ENCODE measurements at places on chromosomes 13 and 19. TPM values are rescaled to one million over a fixed set of nuclear protein-coding genes. Genes with fewer than 3 reads are reported as not detected.
A peak's percentile ranks its signal among the peaks of the same experiment; 100 is the strongest.

GRCh38 chr19:46608581-46609345 lies 7.6 kb downstream of the CALM3 start:
- DNase-seq = no peak

DNA sequence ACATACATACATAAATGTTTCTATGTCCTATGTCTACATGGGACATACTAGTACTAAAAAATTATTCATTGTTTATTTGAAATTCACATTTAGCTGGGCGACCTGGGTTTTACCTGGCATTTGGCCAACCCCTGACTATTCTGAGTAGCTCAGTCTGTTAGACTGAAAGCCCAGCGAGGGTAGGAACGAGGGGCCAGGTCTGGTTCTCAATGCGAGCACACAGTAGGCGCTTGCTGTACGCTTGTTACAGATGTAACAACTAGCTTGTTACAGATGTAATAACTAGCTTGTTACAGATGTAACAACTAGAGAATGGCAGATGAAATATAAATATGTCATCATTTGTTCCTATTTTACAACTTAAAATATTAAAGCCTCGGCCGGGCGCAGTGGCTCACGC lies 920 bp upstream of the ANO8 start:
- DNase-seq = no peak

DNA sequence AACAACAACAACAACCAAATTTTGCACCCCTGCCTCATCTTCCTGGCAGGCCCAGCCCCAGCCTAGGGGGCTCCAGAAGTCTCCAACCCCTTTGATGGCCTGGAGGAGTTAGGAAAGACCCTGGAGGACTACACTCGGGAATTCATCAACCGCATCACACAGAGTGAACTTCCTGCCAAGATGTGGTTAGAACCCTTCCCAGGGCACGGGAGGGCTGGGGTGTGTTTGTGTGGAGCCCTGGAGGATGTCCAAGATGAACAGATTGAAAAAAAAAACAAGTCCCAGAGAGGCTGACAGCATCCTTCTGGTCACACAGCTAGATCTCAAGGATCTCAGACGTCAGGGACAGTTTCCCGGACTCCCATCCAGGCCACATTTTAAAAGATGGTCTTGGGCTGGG lies 13.3 kb downstream of the APOC1 start:
- DNase-seq = no peak

DNA sequence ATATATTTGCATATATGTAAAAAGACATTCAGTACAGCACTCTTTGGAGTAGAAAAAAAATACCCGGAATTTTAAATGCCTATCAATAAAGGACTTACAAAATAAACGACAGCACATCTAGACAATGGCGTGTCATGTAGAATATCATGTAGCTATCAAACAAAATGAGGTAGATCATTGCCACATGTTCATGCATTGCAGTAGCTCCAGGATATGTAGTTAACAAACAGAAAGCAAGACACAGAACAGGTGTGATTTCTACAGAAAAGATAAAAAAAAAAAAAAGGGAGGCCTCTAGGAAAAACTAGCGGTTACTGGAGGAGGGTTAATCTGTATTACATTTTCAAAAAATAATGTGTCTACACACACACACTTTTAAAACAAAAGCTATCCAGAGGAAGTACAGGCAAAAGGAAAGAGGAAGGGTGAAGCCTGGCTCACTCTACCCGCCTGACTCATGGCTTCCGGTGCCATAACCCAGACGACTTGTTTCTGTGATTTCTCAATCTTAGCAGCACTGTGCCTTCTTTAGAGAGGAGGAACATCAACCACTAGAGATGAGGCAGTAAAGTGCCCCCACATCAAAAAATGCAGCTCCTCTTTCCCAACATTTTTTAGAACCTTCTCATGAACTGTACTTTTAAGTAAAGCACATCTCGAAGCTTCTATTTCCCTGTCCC lies 6.9 kb downstream of the KCTD12 start:
- peak; percentile 45 for DNase-seq

DNA sequence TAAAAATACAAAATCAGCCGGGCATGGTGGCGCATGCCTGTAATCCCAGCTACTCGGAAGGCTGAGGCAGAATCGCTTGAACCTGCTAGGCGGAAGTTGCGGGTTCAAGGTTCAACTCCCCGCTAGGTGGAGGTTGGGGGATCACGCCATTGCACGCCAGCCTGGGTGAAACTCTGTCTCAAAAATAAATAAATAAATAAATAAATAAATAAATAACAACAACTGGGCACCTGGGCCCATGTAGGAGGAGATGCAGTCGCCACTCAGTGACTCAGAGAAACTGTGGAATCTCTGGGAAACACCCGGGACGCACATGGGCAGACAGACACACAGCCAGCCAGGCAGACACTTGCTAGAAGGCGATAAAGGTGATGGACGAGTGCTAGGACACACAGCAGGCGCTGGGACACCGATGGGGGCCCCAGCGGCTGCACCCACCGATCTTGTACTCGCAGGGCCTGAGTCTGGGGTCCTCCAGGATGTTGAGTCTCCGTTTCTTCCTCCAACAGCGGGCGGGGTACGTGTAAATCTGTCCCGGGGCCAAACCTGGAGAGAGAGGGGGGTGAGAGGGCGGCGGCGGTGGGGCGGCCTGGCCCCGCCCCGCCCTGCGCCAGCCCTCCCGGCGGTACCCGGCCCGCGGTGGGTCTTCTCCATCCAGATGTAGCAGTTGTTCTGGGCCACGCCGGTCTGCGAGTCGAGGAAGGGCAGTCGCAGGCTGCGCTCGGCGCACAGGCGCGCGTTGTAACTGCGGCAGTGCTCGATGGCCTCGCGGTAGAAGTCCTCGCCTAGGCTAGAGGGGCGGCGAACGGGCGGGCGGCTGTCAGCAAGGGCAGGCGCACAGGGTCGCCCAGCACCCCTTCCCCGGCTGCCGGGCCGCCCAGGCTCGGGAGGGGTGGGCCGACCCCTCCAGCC lies 1.8 kb downstream of the DPF1 start:
- no peak for DNase-seq

- DNase-seq = no peak
Measured at GRCh38 chr19:54104998-54105715, 2.5 kb downstream of the NDUFA3 start.

DNA sequence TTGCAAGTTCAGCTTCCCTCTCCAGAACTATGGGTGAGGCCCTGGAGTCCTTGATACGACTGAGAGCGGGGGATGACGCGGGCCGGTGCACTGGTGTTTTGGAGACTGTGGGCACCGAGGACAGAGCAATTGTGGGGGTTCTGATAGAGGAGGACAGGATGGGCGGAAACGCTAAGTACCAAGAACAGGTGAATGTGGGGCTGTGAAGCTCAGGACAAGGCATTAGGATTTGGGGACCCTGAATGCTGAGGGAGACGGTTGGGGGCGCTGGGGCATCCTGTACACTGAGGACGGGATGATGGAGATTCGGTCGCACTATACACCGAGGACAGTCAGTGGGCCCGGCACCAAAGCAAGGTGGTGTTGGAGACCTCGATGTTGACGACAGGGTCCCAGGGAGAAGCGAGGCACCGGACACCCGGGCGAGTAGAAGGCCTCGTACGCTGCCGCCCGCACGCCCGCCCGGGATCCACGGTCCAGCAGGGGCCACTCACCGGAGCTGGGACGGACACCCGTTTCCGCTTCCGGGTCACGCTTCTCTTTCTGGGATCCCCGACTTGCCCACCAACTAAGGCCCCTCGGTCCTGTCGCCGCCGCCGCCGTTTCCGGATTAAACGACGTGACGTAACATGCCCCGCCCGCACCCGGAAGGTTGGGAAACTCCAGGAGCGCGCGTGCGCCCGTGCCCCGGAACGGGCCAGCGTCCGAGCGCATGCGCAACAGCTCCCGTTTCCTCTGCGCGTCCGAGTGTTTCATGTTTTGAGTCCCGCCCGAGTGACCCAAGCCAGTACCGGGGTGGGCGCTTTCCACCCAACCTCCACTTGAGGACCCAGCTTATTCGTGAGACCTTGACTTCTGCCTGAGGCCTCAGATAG lies at the start of gene CHMP2A:
Gene CHMP2A (minus strand): TSS at position 612 of the 875 bp plus-strand sequence. CDS start 893 bp downstream, outside the sequence.
- peak; percentile 94 for DNase-seq

DNA sequence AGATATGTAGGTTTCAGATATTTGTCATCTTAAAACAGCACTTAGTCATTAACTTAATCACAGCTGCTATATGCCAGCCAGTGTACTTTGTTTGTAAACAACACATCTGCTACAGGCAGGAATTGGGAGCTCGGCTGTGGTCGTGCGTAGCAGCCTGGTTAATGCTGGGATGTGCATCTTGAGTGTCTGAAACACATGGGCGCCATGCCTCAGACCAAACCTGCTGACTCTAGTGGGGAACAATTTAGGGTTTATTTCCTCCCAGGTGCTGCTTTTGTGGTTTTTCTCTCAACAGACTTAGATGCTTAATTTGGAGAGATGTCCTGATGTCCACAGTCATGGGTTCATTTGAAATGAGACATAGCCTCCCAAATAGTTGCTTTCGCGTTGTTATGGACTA lies 238.5 kb upstream of the TMTC4 start:
- DNase-seq = no peak

DNA sequence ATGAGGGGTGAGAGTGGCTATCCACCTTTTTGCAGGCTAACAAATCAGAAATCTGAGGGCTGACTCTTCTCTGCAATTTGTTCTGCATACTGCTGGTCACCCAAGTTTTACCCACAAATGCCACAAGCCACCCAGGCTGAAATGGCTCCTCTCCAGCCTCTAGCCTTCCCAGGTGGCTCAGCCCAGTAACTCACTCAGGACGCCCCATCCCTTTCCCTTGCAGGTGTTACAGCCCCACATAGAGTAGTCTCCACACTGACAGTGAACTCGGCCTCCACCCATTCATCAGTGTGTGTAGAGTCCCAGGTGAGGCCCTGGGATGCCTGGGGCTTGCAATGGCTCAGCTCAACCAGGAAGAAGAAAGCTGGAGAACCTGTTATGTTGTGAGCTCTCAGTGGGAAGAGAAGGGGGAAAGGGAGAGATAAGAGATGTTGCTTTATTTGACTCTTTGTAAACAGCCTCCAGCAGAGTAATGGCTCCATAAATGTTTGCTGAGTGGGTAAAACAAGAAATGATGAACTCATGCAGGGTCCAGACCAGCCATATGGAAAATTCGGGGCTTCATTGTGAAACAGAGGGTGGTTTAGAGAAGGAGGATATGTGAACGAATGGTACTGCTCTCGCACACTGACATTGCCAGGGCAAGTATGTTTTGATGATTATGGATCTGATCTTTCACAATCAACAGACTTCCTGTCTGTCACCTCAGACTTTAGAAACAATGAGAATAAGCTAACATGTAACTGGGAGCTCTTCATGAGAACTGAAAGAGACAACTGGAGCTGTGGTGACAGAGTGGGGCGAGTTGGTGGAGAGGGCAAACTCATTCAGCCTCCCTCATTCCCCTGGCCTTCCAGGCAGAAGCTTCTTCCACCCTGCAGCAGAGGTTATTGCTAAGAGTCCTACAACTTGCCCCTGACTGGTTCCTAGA lies 74.2 kb upstream of the RFC3 start:
- DNase-seq = peak; percentile 3

GRCh38 chr13:81425286-81425685 lies 1084.4 kb upstream of the SPRY2 start:
- DNase-seq = no peak

GRCh38 chr13:38686577-38687245 lies at the start of gene FREM2:
TSS of gene FREM2 (plus strand) at chr13:38687077. CDS start at chr13:38687345, 268 bp downstream.
- DNase-seq = no peak

DNA sequence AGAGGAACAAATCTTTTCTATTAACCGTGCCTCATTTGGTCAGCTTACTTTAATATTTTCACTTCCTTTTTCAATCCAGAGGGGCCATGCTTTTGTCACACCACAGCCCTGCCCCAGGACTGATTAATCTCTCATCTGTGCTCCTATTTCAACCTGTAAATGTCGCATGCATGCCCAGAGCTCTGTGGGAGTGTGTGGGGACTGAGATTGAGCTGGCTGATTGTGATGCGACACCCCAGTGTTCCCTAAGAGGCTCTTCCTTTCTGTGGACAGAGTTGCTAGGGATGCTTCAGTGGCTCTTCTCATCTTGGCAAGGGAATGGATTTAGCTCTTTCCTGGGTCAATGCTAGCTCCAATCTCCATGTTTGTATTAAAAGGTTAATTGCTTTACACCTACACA lies 249.6 kb downstream of the TDRD3 start:
- no peak for DNase-seq

The ERICH4 gene
- total RNA-seq = not detected

The ZNF135 gene
- total RNA-seq = 1.6 TPM

The PTH2 gene
- total RNA-seq = not detected

The SHANK1 gene
- total RNA-seq = 0.32 TPM
